Midbrain (tissue), 1 donor: ENCODE measurements at places on chromosomes 13 and 19.
A peak's percentile ranks its signal among the peaks of the same experiment; 100 is the strongest.

DNA sequence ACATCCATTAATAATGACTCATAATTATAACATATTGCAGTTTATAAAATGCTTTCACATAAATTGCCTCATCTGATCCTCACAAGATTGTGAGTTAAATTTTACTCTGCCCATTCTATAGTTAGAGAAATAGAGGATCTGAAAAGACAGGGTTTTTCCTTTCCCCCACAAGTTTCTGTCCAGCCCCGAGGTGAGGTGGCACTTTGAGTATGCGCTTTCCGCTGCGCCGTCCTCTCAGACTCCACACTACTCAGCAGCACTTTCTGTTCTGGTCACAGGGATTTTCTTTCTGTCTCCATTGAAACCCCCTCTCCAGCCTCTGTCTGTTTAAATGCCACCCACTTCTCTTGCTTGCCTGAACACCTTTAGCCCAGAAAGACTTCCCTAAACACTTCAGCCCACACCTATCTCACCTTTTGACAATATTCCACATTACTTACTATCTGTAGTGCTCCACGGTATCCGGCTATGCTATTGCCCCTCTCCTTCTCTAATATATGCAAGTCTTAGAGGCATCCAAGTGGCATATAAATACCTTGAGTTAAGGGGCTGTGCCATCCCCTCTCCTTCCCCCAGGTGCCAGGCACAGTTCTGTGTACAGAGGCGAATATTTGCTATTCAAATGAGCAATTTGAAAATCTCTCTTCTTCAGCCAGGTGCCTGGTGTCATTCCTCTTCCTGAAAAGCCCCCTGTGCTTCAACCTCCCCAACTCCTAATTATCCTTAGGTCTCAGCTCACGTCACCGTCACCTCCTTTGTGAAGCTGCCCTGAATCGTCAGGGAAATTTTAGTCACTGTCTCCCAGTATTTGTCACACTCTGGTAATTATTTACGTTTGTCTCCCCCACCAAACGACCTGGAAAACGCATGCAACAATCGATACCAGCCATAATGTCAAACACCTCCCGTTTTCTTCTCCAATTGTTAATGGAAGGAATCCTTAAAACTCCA, 268.7 kb downstream of the NHLRC3 start:
- DNase-seq: no peak

GRCh38 chr13:68850160-68850559, 1257.5 kb upstream of the ATXN8OS start:
- DNase-seq: no peak

- DNase-seq: no peak
Observed at GRCh38 chr13:37884674-37885073, 15.1 kb upstream of the TRPC4 start.

DNA sequence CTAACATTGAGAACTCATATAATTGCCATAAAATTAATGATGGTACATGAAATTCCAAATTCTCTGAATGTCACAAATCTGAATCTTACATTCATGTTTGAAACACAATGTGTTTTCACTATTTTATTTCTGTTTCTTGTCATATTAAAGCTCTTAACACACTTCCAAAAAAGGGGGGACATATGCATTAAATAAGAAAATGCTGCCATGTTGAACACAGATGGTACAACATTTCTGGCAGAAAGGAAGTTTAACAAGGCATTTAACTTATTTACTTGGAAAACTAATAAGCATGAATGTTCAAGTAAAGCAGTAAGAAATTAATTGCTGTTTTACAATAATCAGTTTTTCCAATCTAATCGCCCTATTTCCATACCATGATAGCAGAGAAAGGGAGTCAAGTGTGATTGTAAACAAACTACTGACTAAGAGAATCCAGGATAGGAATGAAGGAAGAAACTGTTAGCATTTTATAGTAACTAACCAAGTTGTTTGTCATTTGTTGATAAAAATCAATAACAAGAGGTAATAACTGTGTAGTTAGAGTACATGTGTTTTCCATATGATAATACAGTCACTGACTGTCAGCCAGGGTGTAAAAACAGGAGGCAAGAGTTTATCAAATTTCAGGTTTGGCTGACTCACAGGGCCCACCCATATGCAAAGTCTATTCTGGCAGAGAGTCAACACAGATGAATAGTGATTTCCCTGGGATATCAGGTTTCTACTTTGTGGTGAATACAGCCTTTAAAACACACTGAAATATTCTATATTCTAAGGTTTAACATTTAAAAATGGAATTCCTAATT, 5.7 kb upstream of the FOXO1 start:
- no peak for DNase-seq

DNA sequence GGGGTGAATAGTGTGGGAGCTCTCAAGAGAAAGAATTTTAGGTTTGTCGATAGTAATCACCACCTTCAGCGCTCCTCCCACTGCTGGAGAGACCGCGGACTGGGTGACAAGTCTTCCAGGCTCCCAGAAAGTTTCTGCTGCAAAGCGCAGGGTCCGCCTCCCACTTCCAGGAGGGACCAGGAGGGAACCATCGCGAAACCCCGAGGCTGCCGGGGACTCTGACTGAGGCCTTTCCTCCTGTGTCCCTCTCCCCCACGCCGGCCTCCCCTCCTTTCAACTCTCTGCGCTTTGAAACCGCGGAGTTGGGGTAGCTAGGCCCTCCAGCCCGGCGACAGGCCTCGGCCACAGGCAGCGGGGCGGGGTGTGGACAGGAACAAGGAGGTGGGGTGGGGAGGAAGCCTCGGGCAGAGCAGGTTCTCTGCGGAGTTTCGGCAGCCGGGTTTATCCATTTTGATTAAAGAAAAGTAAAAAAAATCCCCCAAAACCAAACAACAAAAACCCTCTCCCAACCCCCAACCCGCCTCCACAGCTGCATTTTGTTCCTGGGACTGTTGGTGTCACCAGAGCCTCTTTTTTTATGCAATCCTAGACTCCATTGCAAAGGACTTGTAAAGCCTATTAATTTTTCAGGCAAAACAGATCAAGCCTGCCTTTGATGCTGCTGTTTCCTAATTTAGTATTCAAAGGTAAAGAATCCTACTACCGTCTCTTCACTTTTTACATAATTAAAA, 157.2 kb downstream of the TM9SF2 start:
- peak; percentile 54 for DNase-seq

DNA sequence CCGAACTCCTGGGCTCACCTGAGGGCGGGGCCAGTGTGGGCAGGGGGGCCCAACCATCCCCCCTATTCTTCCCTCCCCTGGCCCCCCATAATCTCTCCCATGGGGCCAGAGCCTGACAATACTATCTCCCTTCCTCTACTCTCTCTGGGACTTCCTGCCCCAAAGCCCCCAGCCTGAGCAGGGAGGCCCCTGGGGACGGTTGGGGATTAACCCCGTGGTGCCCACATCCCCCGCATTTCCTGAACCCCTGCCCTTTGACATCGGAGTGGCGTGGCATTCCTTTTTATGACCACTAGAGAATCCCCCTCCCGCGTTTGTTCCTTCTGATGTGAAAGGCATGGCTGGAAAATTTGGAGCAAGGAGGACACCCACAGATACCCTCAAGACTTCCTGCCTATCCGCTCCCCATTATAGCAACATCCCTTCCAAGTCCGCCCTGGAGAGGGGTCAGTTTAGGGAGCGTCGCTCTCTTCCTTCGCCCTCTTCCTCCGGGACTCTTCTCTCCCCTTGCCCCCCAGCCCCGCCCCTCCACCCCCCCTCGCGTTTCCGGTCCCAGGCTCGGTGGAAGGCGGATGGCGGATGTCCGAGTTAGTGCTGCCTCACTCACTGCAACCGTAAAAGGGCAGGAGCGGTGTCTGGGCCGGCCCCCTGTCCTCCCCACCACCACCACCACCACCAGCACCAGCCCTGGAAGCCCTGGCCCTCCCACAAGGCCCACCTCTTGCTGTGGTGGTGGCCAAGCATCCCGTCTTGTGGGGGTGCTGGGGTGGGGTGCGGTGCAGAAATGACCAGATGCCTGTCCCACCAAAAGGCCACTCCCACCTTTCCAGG, 1.8 kb downstream of the VASP start:
- no peak for DNase-seq

GRCh38 chr19:57016076-57016475, 103.7 kb upstream of the USP29 start:
- no peak for DNase-seq

- DNase-seq: peak; percentile 97
Observed at GRCh38 chr19:43754503-43755255, at the start of gene SMG9. TSS of gene SMG9 (minus strand) at chr19:43754962. CDS start at chr19:43750741, 4,221 bp downstream.

GRCh38 chr13:52009946-52010345, 1.3 kb downstream of the ATP7B start:
- DNase-seq: no peak

DNA sequence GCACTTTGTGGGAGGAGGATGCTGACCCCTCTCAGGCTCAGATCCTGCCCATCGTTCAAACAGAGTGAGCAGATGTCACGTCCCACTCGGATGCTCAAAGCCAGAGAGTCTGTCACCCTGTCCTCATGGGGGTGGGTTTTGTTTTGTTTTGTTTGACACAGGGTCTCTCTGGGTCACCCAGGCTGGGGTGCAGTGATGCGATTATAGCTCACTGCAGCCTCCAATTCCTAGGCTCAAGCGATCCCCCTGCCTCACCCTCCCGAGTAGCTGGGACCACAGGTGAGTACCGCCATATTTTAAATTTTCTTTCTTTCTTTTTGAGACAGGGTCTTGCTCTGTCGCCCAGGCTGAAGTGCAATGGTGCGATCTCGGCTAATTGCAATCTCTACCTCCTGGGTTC, 4.0 kb downstream of the ADGRE2 start:
- DNase-seq: no peak

GRCh38 chr19:1265615-1266128, 3.5 kb upstream of the CIRBP start:
- DNase-seq: no peak

GRCh38 chr13:29815336-29815735, 35.1 kb downstream of the UBL3 start:
- no peak for DNase-seq

DNA sequence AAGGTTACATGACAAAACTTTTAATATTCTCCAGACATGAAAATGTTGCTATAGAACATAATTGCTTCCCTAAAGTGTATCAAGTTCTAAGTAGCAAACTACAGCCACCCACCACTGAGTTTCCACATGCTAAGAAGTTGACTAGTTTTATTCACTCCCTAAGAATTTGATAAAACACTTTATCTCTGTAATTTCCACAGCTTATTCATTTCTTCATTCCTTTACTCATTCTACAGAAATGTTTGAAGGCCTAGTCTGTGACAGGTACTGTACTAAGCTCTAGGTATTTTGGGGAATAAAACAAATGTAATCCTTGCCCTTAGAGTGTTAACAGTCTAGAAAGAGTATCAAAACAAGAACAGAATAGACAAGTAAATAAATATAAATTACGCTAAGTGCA, 101.8 kb upstream of the DIAPH3 start:
- DNase-seq: no peak

DNA sequence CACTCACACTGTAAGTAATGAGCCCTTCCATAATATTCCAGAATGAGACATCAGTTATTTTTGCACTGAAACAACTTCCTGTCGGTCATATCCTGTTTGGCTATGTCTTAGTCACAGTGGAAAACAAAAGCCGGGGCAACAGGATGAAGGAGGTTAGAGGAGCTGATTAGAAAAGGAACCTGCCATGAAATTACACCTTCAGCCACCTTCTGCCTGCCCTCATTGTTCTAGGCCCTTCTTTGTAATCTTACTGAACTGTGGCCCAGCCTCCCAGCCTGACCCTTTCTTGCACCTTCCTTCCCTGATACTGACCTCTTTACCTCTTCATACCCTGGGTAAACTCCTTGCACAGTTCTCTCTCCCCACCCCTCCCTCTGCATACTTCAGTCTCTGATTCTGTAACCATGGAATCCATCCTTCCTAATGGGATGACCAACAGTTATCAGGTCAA, 67.3 kb downstream of the DOCK9 start:
- DNase-seq: no peak

DNA sequence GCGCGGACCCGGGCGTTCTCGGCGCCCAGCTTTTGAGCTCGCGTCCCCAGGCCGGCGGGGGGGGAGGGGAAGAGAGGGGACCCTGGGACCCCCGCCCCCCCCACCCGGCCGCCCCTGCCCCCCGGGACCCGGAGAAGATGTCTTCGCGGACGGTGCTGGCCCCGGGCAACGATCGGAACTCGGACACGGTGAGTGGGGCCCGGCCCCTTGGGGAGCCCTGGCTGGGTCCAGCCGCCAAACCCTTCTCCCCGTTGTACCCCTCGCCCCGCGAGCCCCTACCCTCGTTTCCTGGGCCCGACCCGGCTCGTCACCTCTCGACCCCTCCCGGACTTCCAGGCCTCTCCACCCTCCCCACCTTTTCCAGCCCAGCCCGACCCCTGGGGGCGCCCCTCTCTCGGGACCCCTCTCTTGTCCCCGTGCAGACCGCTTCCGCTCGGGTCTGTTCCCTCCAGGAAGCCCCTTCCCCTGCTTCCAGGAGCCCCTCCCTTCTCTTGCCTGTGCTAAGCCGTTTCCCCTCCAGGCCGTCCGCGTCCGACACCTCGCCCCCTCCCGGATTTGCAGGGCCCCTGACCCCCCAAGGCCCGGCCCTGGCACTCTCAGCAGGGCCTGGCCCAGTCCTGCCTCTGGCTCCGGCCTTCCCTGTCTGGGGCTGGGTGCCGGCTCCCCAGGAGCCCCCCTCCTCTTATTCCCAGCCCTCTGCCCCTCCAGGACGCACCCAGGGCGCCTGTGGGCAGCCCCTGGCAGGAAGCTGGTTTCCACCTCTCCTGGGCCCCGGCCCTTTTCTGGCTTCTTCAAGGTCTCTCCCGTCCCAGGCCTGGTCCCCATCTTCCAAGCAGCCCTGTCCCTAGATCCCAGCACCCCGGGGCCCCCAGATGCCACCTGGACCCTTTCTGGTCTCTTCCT, 632 bp downstream of the MARK4 start:
- no peak for DNase-seq

DNA sequence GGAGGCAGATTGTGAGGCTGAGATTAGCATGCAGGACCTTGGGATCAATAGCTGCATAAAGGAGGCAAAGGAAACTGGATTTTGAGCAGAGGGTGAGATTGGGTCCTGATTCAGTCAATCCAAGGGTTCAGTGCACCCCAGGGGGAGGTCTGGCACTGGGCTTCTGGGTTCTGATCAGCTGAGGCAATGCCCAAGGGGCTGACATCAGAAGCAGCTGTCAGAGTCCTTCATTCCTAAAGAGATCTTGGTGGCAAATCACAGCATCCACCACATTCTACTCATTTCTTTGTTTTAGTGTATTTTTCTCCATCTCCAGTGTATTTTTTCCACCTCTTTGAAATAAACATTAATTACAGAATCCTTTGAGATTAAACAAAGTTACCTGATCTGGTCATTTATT, 5.4 kb upstream of the LYPD5 start:
- no peak for DNase-seq

- DNase-seq: no peak
Observed at GRCh38 chr13:103908911-103909310, 842.7 kb upstream of the SLC10A2 start.

GRCh38 chr13:31276421-31276820, 76.6 kb downstream of the B3GLCT start:
- DNase-seq: no peak

- no peak for DNase-seq
Observed at GRCh38 chr19:49374665-49375434, 11.2 kb downstream of the DKKL1 start.

- no peak for DNase-seq
Observed at GRCh38 chr13:66430269-66430668, 799.9 kb downstream of the PCDH9 start.
